ENCODE measurements at places on chromosomes 7 and 10.

DNA sequence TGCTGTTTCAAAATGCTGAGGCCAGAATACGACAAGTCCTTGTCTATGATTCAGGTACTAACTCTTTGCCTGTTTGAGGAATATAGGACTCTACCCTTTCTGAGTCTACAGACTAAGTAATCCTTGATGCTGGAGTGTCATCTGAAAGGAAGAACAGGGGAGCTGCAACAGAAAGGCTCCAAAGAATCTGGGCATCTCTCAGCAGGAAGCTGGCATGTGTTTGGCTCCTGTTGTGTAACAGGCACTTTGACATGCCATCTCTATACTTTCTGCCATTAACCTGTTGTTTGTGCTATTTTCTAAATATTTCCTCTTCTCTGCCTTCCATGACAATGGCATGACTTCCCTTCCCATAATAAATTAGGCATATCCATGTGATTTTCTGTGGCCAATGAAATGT, 409.5 kb downstream of the ADRA2A start:
- no peak for DNase-seq

- DNase-seq, result no peak
Measured at GRCh38 chr7:50304129-50304910, at the start of gene IKZF1. IKZF1 (plus strand) TSS chr7:50304716; CDS start chr7:50319062, 14,346 bp downstream.

GRCh38 chr7:150740053-150740452, 2.8 kb downstream of the GIMAP5 start:
- DNase-seq, result no peak

DNA sequence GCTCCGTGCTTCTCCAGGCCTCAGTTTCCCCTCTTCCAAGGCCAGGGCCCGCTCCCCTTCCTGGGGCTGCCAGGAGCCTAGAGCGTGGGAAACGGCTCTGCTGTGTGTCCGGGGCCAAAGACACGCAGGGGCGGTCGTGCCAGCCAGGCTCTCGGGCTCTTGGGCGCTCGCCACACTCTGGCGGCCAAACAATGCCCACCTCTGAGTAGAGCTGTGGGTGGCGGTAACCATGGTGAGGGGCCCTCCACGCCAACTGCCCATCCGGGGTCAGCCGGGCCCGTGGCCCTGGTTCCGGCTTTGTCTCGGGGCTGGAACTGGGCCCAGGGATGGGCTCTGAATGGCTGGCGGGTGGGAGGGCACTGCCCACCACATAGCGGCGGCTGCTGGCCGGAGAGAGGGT, 16.0 kb downstream of the GRIFIN start:
- no peak for DNase-seq

DNA sequence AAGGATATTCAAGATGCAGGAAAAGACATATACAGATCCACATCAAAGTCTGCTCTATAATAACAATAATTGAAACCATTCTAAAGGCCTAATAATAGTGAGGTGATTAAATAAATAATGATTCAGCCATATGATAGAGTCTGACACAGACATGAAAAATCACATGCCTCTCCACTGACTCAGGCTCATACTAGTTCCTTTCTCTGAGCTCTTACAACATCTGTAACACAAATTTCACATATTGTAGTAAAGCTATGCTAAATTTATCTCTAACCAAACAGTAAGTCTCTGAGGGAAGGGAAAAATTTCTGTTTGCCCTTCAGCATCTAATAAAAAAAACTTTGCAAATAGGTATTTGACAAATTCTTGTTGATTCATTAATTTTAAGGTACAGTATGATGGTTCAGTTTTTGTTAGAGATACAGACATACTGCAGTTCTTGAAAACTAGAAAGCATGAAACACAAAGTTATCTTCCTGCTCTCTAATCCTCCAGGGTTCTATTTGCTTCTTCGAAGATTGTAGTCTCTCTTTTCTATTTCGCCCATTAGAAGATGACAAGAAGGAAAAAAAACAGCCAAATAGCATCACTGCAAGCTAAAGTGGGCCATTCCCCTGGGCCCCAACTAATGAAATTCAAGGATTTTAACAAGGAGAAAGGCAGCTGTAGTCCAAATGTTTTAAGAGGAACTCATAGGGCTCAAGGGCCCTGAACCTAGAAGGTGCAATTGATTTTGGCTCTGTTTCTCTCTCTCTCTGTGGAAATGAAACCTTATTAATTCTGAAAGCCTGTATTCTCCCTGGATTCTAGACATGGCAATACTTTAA, 53.9 kb downstream of the CUBN start:
- DNase-seq, result no peak

GRCh38 chr10:31381766-31382316, 62.8 kb downstream of the ZEB1 start:
- DNase-seq, result no peak

DNA sequence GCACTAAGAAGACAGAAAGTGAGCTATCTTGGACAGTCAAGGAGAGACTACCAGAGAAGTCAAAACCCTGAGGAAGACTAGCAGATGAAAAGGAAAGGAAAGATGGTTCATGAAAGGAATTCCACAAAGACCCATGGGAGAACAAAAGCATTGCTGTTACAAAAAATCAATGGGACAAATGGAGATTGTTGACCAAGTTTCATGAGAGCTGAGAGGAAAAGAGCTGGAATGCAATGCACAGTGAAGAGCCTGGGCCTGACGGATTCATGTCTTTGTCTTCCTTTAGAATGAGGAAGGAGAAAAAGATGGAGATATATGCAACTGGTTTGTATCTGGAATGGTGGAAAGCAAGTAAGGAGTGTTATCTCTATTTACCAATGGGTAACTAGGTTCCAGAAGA, 17.3 kb downstream of the TMEM243 start:
- no peak for DNase-seq

DNA sequence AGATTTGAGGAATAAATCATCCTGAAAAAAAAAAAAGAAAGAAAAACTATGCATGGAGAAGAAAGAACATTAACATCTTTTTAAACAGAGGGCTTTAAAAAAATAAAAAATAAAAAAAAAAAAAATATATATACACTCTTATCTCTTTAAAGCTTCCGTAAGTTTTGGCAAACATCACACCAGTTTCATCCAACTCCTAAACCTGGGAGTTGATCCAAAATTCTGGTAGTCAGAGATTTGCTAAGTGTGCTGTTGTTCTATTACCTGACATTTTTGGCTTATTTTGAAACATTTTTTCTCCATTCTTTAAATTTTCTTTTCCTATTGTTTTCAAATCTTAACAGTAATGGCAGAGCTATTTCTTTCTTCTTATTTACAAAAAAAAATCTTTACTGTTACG, 273.1 kb downstream of the AGMO start:
- DNase-seq, result no peak

GRCh38 chr7:28409716-28410627, 2.3 kb upstream of the CREB5 start:
- DNase-seq, result no peak

DNA sequence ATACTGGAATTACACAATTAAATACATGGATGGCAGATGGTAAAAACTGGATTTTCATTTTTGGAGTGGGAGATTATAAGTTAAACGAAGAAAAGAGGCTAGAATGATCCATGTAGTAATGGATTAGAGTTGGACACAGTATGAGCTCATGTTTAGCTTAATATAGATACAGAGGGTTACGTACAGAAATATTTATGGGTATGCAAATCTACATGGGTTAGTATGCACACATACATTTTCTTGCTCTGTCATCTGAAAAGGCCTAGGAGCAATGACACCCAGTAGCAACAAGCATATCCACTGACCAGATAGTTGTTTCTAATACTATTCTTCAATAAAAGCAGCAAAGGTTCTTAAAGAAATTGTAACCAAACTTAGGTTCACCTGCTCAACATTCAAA, 366.4 kb downstream of the SEMA3D start:
- no peak for DNase-seq

GRCh38 chr10:60032723-60033122, 126.4 kb upstream of the CCDC6 start:
- peak; percentile 66 for DNase-seq

- DNase-seq, result no peak
Measured at GRCh38 chr10:48946891-48947500, 7.4 kb upstream of the LRRC18 start.

GRCh38 chr7:142438235-142438922, 180.5 kb upstream of the PRSS58 start:
- DNase-seq, result no peak

DNA sequence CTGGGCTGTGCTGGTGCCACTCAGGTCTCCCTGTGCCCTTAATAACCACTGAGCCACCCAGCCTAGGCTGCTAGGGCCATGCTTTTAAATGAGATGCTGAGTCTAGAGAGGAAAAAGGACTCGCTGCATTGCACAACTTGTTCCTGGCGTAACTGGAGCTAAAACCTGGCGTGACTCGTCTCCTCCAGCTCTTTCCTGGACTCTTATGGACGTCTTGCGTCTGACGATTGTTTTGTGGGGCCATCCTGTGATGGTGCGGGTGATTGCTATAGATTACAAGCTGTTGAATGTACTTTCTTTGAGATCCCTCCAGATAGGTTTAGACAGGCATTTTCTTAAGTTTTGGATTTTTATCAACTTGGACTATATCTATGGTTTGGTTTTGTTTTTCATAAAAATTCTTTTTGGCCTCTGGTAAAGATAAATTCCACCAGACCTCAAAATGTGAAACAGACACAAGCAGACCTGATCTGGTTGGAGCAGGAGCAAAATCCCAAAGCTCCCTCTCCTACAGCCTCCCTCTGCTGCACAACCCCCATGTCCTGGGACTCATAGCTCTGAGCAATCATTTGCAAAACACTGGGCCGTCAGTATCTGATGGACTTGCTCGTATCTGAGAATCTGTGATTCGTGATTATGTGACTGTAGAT, 230.3 kb downstream of the ARHGAP12 start:
- no peak for DNase-seq

DNA sequence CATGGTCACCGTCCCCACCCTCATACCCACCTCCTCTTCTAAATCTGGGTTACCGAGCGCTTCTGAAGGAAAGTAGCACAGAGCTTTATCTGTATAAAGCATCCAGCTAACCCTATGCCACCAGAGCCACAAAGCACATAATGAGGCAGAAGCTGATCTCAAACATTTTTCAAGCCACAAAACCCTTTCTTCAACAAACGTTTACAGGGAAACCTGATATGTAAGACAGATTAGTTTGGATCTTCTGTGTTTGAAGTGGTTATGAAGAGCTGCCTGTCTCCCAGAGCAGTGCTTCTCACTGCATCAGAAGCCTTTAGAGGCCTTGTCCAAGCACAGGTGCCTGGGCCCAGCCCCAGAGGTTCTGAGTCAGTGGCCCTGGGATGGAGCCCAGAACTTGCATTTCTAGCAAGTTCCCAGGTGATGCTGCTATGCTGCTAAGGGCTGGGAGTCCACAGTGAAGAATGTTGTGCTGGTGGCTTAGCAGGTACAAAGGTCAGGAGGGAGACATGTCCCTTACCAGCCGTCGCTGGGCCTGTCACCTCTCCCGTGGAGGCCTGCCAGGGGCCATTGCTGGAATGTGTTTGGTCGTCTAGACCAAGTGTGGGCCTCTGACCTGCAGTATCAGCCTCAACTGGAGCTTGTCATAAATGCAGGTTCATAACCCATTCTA, 90.4 kb downstream of the TAF3 start:
- no peak for DNase-seq

DNA sequence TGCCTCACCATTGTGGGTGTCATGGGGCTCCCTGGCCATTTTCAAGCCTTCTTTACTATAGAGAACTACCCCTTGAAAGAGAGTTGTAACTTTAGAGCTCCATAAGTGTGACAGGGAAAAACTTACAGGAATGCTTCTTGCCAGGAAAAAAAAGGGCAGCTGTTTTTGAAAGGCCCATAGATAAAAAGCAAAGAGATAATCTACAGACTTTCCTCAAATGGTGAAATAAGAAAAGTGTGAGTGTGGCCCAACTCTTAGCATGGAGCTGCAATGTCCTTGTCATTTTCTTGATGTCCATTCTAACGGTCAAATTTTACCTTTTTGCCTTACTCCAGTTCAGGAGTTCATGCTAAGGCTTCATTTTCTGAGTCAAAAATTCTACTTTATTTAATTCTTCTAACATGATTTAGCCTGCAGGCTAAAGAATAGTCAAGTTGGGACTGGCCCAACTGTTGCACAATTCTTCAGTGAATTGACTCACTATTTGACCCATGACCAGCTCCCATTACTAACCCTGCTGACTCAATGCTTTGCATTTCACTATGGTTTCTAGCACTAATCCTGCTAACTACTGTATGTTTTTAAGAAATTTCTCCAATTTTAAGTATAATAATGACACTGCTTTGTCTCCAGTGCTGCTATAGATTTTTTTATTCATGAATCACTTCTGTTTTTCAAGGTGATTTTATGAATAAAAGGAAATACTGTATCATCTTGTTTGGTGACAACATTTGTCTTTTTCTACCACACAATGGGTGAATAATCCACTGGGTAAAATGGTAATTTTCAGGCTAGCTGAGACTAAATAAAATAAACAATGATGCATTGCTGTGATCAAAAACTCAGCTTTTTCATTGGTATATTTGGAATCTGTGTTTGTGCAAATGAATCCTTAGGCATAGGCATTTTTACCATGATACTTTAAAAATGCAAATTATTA, 41.4 kb upstream of the SGCE start:
- DNase-seq, result no peak

DNA sequence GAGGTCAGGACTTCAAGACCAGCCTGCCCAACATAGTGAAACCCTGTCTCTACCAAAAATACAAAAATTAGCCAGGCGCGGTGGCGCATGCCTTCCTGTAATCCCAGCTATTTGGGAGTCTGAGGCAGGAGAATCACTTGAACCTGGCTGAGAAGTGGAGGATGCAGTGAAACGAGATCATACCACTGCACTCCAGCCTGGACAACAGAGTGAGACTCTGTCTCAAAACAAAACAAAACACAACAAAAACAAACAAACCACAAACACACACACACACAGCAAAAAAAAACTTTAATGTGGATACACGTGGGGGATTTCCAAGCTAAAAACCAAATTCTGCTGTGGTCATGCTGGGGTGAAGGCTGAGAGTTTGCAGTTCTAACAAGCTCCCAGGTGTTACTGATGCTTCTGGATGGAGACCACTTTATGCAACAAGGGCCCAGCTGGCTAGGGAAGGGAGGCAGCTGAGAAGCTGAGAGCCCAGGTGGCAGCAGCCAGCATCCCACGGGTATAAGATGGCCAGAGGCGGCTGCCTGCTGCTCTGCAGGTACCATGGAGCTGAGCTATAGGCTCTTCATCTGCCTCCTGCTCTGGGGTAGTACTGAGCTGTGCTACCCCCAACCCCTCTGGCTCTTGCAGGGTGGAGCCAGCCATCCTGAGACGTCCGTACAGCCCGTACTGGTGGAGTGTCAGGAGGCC, at the start of gene ZP3:
Gene ZP3 (plus strand): TSS at position 538 of the 699 bp plus-strand sequence. CDS start 15 bp downstream, at position 553.
- no peak for DNase-seq

- DNase-seq, result peak; percentile 66
Measured at GRCh38 chr10:102673819-102674511, 29.7 kb downstream of the TRIM8 start.

DNA sequence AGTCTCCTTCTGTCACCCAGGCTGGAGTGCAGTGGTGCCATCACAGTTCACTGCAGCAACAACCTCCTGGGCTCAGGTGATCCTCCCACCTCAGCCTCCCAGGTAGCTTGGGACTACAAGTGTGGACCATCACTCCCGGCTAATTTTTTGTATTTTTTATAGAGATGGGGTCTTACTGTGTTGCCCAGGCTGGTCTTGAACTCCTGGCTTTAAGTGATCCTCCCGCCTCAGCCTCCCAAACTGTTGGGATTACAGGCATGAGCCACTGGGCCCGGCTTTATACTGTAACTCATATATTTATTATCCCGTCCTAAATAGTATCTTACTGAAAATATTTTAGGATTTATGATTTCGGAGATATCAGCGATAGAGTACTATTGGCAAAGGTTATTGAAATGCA, 10.9 kb downstream of the EIF4H start:
- no peak for DNase-seq
